Mucosa of gallbladder (tissue), 1 donor: ENCODE measurements at places on chromosomes 3 and 15. TPM values are rescaled to one million over a fixed set of nuclear protein-coding genes. Genes with fewer than 3 reads are reported as not detected.

DNA sequence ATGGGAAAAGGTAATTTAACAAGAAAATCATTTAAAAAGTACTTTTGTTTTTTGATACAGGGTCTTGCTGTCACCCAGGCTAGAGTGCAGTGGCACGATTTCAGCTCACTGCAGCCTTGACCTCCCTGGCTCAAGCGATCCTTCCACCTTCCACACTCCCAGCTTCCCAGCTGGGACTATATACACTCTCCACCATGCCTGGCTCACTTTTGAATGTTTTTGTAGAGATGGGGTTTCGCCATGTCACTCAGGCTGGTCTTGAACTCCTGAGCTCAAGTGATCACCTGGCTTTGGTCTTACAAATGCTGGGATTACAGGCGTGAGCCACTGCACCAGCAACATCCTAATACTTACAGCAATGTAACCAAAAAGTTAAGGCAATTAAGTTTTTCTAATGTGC is 3.5 kb upstream of the ZBTB11 start:
- no peak for DNase-seq

DNA sequence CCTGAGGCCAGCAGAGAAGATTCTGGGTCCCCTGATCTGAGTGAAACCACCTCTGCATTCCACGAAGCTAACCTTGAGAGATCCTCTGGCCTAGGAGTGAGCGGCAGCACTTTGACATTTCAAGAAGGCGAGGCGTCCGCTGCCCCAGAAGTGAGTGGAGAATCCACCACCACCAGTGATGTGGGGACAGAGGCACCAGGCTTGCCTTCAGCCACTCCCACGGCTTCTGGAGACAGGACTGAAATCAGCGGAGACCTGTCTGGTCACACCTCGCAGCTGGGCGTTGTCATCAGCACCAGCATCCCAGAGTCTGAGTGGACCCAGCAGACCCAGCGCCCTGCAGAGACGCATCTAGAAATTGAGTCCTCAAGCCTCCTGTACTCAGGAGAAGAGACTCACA is 36.4 kb downstream of the HAPLN3 start:
- DNase-seq, result no peak

The GPR160 gene
- total RNA-seq, result 36.3 TPM

GRCh38 chr15:57228395-57228794 is 147.9 kb upstream of the CGNL1 start:
- DNase-seq, result no peak

The MANF gene
- 124 TPM for total RNA-seq

The CCR9 gene
- 0.23 TPM for total RNA-seq

- DNase-seq, result no peak
These were observed 10.6 kb downstream of the PARP14 start for GRCh38 chr3:122691195-122691594.

DNA sequence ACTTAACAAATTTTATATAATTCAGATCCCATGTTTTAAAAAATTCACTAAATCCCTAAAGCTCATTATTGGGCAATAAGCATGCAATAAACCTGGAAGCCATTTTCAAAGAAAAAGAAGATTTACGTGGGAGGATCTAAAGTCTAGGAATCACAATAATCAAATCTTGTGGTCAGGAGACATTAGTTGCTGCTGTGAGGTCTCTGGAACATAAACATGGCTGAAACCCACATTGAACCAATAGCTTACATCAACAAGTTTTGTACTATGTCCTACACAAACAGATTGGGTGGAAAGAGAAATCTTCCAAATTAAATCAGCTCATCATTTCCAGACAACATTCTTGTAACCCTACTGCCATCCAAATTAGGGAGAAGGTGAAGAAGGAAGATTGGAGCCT is 121.9 kb upstream of the EPHA3 start:
- no peak for DNase-seq

DNA sequence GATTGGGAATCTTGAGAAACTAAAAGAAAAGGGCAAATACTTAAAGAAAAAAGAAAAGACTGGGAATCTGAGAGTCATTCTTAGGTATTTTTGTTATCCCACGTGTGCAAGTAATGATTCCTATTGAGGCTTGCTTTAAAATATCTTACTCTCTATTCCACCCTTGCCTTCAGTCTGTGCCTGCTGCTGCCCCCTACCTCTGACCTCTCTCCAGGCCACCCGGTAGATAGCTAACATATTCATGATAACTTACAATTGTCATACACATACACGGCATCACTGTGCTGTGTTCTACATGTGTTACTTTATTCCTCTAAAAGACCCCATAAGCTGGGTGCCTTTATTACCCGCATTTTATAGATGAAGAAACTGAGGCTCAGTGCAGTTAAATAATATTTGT is 27.8 kb upstream of the ATP13A3 start:
- no peak for DNase-seq

GRCh38 chr15:77803487-77803886 is 170.8 kb upstream of the LINGO1 start:
- DNase-seq, result no peak

The SLITRK3 gene
- total RNA-seq, result 0.26 TPM

- no peak for DNase-seq
These were observed 54.6 kb downstream of the ATP2B2 start for GRCh38 chr3:10450494-10451440.

- no peak for DNase-seq
These were observed 57.1 kb downstream of the TRAK1 start for GRCh38 chr3:42148086-42148848.

DNA sequence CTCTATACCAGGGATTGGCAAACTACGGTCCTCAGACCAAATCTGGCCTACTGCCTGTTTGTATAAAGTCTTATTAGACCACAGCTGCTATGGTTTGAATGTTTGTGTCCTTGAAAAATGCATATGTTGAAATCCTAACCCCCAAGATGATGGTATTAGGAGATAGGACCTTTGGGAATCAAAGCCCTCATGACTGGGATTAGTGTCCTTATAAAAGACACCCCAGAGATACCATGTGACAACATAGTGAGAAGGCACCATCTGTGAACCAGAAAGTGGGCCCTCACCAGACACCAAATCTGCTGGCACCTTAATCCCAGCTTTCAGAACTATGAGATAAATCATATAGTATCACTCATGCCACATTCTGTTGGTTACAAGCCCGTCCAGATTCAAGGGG is 7.4 kb downstream of the HMCES start:
- DNase-seq, result no peak

DNA sequence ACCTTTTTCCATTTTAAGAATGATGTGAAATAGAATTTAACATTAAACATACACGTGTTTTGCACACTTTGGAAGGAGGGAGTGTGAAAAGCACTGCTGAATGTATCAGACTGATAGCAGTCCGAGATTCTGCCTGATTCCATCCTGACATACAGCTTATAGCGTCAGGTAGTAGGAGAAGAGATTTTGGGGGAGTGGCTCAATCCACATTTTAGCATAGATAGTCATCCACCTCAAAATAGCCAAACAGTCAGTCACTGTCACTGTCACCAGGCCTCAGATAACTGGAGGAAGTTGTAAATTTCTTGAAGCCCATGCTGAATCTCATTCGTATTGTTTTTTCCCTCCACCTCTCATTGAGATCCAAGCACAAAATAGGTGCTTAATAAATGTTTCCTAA is 35.4 kb upstream of the ARHGEF26 start:
- no peak for DNase-seq

The GOLIM4 gene
- total RNA-seq, result 76.6 TPM

DNA sequence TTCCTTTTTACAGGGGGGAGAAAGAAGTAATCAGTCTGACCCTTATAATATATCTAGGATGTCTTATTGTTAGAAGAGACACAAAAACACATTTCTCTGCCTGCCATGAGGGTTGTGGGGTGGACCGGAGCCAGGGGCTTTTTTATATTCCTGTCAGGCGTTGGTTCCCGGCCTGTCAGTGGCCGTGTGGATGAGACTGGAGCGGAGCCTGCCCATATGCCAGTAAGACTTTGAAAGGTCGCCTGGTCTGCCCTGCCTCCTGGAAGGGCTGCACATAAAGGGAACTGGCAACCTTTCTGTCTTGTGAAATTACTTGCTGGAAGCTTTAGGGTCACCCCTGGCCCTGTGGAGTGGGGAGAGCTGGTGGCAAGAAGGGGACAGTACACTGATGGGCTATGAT is 34.7 kb downstream of the MAP3K13 start:
- no peak for DNase-seq

DNA sequence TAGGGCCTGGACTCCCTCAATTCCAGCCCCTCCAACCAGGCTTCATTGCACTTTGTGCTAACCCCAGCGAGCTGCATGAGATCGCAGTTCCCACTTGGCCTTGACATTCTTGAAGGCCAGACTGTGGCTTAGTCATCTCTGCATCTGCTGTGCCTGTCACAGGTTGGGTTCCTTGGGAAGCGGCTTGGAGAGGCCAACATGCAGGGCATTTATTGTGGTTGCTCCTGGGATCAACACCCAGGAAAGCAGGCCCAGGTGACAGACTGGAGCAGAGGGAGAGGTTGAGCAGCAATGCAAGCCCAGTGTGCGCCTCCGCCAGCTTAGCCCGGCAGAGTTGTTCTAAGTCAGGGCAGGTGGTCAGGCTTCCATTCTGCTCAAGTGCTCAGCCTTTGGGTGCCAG is 10.5 kb downstream of the ABCF3 start:
- no peak for DNase-seq

The ZNF660 gene
- total RNA-seq, result 5.6 TPM

GRCh38 chr3:138775254-138775595 is 59.5 kb downstream of the PIK3CB start:
- DNase-seq, result no peak

DNA sequence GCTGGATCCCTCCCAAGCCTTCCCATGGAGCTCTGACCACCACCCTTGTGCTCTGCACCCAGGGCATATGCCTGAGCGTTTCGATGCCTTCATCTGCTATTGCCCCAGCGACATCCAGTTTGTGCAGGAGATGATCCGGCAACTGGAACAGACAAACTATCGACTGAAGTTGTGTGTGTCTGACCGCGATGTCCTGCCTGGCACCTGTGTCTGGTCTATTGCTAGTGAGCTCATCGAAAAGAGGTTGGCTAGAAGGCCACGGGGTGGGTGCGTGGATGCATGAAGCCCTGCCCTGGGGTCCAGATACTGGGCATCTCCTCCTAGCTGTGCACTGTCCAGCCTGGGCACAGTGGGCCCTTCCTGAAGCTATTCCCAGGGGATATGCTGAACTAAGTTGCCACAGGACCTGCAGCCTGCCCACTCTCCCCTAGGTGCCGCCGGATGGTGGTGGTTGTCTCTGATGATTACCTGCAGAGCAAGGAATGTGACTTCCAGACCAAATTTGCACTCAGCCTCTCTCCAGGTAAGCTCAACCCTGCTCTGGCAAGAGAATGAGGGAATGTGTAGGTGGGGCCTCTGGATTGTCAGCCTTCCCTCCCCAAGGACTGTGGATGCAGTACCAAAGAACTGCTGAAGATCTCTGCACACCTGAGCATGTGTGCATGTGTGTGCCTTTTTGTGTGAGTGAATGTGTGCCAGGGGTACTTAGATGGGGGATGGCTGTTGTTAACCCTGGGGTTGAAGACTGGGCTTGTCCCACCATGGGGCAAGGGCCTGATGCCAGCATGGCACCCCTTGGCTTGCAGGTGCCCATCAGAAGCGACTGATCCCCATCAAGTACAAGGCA is 2.1 kb downstream of the MYD88 start:
- no peak for DNase-seq

GRCh38 chr3:56453011-56453410 is 15.3 kb downstream of the ERC2 start:
- DNase-seq, result no peak

DNA sequence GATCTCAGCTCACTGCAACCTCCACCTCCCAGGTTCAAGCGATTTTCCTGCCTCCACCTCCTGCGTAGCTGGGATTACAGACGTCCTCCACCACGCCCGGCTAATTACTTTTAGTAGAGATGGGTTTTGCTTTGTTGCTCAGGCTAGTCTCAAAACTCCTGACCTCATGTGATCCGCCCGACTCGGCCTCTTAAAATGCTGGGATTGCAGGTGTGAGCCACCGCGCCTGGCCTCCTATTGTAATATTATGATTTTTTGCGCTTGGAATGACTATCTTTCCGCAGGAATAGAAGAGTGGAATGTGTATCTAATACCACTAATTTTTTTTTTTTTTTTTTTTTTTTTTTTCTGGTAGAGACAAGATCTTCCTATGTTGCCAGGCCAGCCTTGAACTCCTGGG is 1.8 kb downstream of the ARL8B start:
- DNase-seq, result no peak

The HHLA2 gene
- total RNA-seq, result 69.1 TPM

DNA sequence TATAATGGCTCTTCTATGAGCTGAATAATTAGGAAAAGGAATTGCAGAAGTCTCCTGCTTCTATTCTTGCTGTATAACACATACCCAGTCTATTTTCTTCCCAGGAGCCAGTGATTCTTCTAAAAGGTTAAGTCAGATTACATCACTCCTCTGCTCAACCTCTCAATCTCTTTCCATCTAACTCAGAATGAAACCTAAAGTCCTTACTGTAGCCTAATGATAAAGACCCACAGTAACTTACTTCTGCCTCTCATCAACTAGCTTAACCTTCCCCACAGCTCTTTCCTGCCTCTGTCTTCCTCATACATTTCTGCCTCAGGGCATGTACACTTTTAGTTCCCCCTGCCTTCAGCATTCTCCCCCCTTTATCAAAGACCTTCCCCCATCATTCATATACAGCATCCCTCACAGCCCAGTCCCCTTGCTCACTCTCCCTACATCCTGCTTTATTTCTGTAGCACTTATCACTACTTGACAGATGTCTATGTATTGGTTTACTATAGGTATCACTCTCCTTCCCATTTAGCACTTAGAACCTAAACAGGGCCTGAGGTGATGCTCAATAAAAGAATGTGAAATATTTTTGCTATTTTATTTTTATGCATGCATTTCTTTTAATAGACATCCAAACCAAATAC is 28.5 kb upstream of the CMTM6 start:
- no peak for DNase-seq

GRCh38 chr3:39141171-39141995 is 12.0 kb downstream of the CSRNP1 start:
- DNase-seq, result peak; percentile 76

DNA sequence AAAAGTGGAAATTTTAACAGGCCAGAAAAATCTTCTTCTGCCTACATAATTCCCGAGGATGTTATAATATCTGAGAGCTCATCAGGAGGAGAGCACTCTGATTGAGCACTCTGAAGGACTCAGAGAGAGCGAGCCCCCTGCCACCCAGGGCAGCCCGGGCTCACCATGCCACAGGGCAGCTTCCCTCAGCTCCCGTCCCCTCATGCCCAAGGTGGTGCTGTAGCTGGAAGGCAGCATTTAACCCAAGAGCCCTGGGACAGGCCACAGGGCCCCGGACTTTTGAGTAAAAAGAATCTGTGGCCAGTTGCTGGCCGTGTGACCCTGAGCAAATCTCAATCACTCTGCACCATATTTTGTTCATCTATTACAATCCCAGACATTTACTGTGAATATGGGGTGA is 23.5 kb upstream of the RAD18 start:
- no peak for DNase-seq

GRCh38 chr15:43199945-43200488 is 14.8 kb downstream of the CCNDBP1 start:
- no peak for DNase-seq

GRCh38 chr3:68817243-68817642 is 115.1 kb downstream of the TAFA4 start:
- no peak for DNase-seq

The MST1 gene
- 45.5 TPM for total RNA-seq

- DNase-seq, result no peak
These were observed 23.0 kb downstream of the CRYGS start for GRCh38 chr3:186520957-186521842.

The GUCA1C gene
- total RNA-seq, result not detected
